ENCODE measurements at places on chromosomes 3 and 15. TPM values are rescaled to one million over a fixed set of nuclear protein-coding genes. Genes with fewer than 3 reads are reported as not detected.

DNA sequence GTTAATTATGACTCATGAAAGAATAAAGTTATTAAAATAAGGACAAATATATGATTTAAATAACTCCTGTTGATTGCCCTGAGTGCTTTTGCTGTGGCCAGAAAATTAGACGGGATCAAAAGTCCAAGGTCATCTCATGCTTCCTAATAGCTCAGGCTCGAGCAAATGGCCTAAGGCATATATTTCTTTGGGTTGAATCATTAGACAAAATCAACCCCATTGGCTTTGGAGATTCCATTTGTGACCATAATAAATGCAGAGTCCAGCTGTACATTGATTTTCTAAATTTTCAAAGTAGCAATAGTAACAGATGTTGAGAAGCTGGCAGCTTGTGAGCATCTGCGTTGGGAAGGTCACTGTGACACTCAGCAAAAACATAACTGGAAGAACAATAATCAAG, 464.5 kb upstream of the TGFBR2 start:
- DNase-seq = no peak

Gene ALS2CL
- 15.7 TPM for total RNA-seq

DNA sequence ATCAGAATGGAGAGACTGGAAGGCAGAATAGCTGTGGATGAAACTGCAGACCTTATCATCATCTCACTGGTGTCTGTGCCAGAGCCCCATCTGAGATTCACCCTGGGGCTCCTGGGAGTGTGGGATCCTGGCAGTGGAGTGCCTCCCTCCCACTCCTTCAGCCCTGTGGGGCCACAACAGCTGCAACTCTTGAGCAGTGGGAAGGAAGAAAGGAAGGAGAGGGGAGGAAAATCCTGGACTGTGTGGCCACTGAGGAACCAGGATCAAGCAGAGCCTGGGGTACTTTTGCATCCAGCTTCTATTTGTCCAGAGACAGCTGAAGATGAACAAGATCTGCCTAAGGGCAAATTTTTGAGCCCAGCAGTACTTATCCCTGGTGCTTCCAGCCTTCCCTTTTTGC, 13.1 kb upstream of the ALDH1A2 start:
- DNase-seq = no peak

Gene CFAP100
- 0.98 TPM for total RNA-seq

- DNase-seq = no peak
Measured at GRCh38 chr3:120168611-120169010, 74.4 kb upstream of the GSK3B start.

DNA sequence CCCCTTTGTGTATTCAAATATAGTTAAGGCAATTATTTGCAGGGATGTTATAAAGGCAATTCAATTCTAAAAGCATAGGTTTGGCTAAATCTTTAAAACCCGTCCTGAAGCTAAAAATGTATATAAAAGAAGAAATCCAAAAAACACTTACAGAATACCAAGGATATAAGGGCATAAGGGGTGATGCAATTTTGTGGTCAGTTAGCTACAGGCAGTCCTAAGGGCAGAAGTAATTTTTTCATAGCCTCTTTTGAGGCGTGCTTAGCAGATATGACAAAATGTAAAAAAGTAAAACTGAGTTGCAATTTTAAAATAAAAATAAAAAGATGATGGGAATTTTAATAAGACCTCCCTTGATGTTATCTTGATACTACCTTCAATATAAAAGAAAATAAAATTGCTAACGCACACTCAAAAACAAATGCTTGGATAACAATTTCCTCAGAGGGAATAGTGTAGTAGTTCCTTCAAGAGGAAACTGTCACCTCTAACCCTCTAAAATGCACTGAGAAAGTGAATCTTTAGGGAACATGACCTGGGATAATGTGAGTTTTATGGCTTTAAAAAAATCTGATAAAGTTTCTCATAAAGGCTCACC, 104.2 kb downstream of the MYH15 start:
- DNase-seq = no peak

Gene SLC7A14
- total RNA-seq = not detected

- DNase-seq = no peak
Measured at GRCh38 chr3:16825617-16826204, 59.0 kb upstream of the PLCL2 start.

DNA sequence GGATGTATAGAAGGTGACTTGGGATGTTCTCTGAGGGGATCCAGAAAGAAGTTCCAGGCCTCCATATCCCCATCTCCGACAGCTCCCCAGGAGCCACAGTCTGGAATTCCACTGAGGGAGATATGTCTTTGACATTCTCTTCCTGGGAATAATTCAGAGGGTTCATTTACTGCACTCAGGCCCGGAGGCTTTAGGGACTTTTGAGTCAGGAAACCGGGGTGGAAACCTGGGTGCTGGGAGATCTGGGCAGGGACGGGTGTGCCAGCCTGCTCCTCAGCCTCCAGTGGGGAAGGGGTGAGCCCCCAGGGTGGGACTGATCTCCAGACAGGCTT, 147.7 kb downstream of the SMAD6 start:
- DNase-seq = no peak

- DNase-seq = no peak
Measured at GRCh38 chr3:63992516-63993209, 30.6 kb downstream of the PSMD6 start.

Gene CLRN1
- not detected for total RNA-seq

- no peak for DNase-seq
Measured at GRCh38 chr15:47872869-47873432, 155.6 kb downstream of the SEMA6D start.

Gene ZBTB47
- 29.1 TPM for total RNA-seq

GRCh38 chr3:47425959-47426358, 45.1 kb downstream of the PTPN23 start:
- no peak for DNase-seq

Gene GJD2
- total RNA-seq = not detected

- no peak for DNase-seq
Measured at GRCh38 chr3:43695443-43695842, 4.7 kb downstream of the ABHD5 start.

GRCh38 chr3:20091331-20092047, 51.2 kb downstream of the KAT2B start:
- DNase-seq = no peak

- no peak for DNase-seq
Measured at GRCh38 chr3:44682182-44682896, 30.1 kb upstream of the ZNF502 start.

- no peak for DNase-seq
Measured at GRCh38 chr3:17356585-17356984, 385.8 kb downstream of the TBC1D5 start.

Gene MKRN2
- 32.9 TPM for total RNA-seq

Gene COPS2
- 181 TPM for total RNA-seq

GRCh38 chr15:61527836-61528580, 298.9 kb upstream of the RORA start:
- no peak for DNase-seq

- DNase-seq = no peak
Measured at GRCh38 chr15:47794252-47794914, 77.1 kb downstream of the SEMA6D start.

DNA sequence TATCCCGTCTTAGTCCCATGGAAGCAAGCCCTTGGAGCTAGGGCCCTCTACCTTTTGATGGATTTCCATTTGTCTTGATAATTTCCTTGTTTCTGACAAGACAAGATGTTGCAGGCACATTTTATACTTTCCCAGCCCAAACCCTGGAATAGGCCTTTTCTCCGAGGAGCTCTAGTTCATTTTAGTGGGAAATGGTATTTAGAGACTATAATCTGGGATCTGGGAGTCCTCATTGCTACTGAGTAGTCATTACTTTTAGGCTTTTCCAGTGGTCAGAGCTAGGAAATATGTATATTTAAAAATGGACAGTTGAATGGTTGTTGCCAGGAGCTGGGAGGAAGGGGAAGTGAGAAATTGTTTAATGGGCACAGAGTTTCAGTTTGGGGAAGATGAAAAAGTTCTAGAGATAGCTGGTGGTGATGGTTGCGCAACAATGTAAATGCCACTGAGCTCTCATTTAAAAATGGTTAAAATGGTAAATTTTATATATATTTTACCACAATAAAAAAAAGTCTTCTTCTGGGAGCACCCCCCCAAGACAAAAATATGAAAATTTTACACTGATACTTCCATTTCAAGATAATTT, 31.6 kb downstream of the MLH1 start:
- DNase-seq = no peak

Gene GATM
- 23.7 TPM for total RNA-seq

DNA sequence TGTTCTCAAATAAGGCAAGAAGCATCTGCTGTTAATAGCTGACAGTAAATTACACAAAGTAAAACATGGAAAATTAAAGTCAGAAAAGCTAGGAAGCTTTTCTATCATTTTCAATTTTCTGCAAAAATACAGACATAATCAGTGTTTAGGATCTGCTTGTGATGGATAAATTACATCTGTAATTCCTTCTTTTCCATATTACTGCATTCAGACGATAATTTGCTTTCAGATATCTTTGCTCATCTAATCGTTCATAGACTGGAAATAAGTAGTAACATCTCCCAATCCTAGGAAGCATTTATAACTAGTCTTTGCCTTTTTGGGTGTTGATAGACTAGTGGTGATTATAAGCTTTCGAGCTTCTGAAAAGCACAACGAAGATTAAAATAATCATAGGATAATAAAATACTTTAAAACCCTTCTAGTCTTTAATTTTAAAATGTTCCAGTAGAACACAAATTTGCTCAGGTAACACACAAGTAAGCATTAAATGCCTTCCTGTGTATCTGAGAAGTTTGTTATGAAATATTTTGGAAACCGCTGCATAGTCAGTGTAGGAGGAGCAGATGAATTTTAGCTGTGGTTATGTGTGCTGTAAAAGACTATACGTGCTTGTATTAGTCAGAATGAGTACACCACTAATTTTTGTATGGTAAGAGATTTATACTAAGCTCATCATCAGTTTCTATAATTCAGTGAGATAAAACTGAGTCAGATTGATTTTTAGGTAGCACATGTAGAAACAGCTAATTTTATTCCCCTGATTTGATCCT, 41.0 kb downstream of the MBNL1 start:
- no peak for DNase-seq

DNA sequence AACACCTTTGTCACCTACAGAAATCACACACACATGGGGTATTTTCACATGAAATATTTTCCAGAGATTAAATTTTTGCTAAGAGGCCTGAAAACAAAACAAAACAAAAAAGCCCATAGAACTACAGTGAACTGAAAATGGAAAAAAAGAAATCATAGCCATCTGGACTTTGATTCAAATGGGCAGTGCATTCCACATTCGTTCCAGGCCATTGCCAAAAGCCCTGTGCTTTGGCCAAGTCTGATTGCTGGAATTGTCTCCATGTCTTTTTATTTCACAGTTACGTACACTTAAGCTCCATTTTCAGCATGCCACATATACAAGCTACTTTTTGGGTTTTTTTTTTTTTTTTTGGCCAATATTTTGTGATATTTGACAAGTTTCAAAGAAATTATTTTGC, 47.1 kb downstream of the TFG start:
- no peak for DNase-seq

DNA sequence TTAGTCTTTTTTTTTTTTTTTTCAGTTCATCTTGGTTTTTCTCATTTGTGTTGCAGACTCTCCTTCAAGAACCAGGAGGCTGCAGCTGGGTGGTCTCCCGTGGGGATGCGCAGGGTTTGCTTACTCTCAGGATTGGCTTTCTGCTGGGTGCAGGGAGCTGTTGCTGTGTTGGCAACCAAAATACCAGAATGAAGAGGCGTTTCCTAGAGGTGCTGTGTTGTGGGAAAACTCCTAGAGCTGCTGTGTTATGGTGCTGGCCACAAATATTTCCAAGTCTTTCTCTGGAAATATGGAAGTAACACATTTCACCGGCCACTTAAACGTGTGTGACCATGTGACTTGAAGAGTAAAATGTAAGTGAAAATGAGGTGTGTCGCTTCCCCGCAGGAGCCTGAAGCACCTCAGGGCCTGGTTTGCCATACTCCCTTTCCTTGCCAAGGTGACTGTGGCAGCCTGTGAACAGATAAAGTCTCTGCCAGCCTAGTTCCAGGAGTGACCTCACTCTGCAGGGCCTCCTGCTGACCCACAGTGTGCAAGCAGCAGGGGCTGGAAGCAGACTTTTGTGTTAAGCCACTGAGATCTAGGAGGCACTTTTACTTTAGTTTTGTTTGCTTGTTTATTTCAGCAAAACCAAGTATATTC, 258.9 kb downstream of the ADAMTS17 start:
- DNase-seq = no peak

Gene SI
- not detected for total RNA-seq

Gene GOLGA8G
- not detected for total RNA-seq

GRCh38 chr3:46503200-46503874, 5.6 kb downstream of the RTP3 start:
- no peak for DNase-seq

DNA sequence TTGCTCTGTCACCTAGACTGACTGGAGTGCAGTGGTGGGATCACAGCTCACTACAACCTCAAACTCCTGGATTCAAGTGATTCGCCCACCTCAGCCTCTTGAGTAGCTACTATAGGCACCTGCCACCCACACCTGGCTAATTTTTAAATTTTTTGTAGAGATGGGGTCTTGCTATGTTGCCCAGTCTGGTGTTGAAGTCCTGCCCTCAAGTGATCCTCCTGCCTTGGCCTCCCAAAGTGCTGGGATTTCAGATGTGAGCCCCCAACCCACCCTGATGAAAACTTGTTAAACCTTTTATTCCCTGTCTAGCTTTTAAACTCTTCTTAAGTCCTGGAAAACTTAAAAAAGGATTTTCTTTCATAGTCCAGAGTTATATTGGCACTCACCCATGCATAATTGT, 2.6 kb downstream of the ECT2 start:
- DNase-seq = no peak

DNA sequence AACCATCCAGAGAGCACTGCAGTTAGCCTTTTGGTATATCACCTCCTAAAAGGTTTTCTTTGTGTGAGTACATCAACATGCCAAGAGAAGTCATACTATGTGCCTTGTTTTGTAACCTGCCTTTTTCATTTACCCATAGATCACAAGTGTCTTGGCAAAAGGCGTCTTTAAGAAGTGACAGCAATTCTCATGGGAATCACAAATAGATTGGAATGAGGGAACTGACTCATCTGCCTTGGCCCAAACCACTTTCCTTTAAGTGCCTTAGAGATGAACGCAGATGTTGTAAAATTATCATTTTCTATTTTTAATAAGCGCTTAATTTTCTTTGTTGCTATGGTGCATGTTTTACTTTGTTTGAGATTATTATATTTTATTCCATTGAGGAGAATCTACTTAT, 20.7 kb upstream of the POMGNT2 start:
- no peak for DNase-seq

GRCh38 chr15:31131853-31132375, 30.4 kb upstream of the TRPM1 start:
- DNase-seq = no peak

DNA sequence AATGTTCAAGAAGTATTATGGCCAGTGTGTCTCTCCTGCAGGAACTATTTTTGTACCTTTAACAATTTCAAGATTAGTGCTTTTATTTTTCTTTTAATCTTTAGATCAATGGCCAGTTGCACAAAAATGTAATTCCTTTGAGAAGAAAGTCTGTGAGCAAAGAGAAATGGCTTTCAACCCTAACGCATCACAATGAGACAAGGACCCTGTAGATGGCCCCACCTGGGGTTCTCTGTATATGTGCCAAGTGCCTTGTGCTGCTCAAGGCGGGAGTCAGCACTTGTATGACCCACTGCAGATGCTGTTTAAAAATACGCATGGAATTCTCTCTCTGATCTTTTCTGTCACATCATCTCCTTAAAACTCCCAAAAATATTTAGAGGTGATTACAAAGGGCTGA, 453.4 kb downstream of the OCA2 start:
- no peak for DNase-seq

Gene TMIE
- not detected for total RNA-seq

- DNase-seq = no peak
Measured at GRCh38 chr3:56192001-56192400, 276.3 kb downstream of the ERC2 start.

Gene RPS27L
- 72.6 TPM for total RNA-seq

Gene GASK1A
- total RNA-seq = 65.8 TPM

Data from uterus (tissue), 4 donors.